Lung microvascular endothelial cell (primary cell): ENCODE measurements at places on chromosomes 6 and 20.

DNA sequence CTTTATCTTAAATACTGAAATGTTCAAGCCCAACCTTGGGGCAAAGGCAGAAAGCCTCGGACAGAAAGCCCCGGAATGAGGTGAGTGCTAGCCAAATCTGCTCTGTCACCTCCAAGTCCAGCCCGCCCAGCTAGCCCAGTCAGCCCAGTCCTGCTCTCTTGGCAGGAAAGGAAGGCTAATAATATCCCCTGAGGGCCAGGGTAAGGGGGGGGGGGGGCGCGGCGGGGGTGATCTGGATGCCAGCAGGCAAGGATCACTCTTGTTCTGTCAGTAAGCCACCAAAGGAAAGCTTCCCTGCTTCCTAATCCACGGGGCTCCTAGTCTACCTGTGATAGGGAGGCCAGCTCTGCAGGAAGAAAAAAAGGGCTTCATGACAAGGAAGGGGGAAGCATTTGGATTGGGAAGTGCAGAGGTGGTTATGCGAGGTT, 1.1 kb downstream of the NDRG3 start:
- DNase-seq: peak; percentile 18

GRCh38 chr6:6966127-6966526, 141.6 kb upstream of the RREB1 start:
- DNase-seq: no peak

DNA sequence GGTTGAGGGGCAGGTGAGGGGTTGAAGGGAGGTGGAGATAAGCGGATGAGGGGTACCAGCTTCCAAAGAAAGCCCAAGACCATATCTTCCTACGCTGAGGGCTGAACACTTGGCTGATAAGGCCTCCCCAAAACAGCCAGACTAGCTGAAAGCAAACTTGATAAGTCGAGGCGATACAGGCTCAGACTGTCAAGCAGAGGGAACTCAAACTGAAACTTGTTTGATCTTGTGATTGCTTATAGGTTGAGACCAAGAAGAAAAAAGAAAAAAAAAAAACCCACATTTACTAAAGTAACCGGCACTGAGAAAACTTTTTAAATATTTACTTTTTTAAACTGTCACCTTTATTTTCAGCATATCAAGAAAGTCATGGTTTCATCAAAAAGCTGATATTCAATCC, 73.6 kb downstream of the TRERF1 start:
- DNase-seq: no peak

- no peak for DNase-seq
These were observed 309.7 kb downstream of the SLC35F1 start for GRCh38 chr6:118216751-118217150.
